Ammon's horn (tissue), 1 donor: ENCODE measurements at places on chromosomes 12 and 14.
A peak's percentile ranks its signal among the peaks of the same experiment; 100 is the strongest.

DNA sequence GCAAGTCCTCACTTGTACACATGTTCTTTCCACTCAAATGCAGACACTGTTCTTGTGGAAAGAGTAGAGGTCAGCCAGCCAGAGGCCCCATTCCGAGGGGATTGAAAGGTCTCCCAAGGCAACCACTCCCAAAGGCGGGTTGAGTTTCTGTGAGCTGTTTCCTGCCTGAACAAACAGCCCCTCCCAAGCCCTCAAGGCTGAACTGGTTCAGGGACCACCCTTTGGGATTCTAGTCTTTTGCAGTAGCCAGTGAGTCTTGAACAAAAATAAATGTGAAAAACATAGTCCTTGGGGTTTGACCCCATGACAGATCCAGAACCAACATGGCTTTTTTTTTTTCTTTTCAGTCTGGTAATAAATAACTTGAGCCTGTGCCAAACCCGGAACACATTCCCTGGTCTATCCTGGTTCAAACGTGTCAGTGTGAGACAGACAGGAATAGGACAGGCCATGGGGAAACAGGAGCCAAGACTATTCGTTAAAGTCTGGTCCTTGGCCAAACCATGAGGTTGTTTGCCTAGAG, 17.6 kb upstream of the STK38L start:
- peak; percentile 27 for DNase-seq

DNA sequence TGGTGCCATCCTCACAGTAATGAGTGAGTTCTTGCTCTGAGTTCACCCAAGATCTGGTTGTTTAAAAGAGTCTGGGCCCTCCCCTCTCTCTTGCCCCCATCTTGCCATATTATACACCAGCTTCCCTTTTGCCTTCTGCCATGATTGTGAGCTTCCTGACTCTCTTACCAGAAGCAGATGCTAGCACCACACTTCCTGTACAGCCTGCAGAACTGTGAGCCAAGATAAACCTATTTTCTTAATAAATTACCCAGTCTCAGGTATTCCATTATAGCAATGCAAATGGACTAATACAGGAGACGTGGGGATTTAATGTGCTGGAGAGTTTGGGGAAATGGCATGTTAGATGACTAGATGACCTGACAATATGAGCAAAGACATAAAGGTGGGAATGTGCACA, 12.8 kb downstream of the SLC4A8 start:
- no peak for DNase-seq

GRCh38 chr12:133106253-133106652, 23.8 kb downstream of the ZNF891 start:
- no peak for DNase-seq

GRCh38 chr12:46898989-46899388, 73.2 kb upstream of the SLC38A4 start:
- no peak for DNase-seq

DNA sequence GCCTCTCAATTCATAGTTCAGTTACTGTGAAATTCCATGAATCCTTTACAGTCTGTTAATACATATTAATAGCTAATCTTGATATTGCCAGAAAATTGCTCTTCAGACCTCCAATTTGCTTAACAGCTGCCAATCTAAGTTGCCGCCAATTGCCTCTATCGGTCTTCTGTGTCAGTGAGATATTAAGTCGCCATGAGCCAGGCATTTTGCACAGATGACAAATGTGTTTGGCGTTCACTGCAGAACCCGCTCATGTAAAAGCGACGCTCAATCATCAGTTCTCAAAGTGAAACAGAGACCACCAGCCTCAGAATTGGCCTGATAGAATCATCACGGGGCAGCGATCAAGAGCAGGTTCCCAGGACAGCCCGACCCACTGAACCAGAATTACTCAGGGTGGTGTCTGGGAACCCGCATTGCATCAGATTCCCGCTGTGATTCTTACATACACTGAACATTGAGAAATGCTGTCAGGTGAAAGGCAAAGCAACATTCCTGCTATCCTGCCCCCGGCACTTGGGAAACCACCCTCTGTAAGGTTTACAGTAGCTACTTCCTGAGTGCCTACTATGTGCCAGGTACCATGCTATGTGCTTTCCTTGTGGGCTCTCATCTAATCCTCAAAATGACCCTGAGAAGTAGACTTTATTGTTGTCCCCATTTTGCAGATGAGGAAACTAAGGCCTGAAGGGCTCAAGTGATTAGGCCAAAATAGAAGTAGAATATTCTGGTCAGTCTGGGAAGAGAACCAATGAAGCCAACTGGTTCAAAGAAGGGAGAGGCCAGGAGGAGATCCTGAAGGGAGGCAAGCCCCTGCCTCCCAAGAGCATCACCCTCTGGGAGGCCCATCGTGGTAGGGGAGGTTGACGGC, 216.4 kb downstream of the SLC41A2 start:
- DNase-seq = no peak

GRCh38 chr12:53720946-53721345, 6.3 kb downstream of the CALCOCO1 start:
- DNase-seq = no peak

DNA sequence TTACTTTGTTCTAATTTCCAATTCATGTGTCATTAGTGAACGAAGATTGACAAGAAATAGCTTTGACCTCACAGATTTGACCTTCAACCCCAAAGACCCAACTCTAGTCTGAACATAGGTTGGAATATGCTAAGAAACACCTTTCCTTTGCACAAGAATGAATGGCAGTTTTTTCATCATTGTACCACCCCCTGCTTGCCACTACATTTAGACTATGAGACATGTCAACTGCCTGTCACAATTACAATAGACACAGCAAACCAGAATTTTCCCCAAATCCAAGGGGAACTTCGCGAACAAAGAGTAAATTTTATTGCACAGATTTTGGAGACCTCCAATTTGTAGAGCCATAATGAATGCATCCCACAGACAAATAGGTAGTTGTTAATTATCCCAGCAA, 535.4 kb downstream of the PRKD1 start:
- no peak for DNase-seq

- no peak for DNase-seq
Measured at GRCh38 chr14:102857444-102857843, 65.0 kb upstream of the AMN start.

- DNase-seq = no peak
Measured at GRCh38 chr14:50823762-50824636, 7.0 kb downstream of the NIN start.

- no peak for DNase-seq
Measured at GRCh38 chr14:84792722-84793410, 737.1 kb upstream of the FLRT2 start.

- peak; percentile 81 for DNase-seq
Measured at GRCh38 chr12:31590642-31591379, at the start of gene DENND5B. Gene DENND5B (minus strand): TSS chr12:31591136. CDS start chr12:31590832, 304 bp downstream.

DNA sequence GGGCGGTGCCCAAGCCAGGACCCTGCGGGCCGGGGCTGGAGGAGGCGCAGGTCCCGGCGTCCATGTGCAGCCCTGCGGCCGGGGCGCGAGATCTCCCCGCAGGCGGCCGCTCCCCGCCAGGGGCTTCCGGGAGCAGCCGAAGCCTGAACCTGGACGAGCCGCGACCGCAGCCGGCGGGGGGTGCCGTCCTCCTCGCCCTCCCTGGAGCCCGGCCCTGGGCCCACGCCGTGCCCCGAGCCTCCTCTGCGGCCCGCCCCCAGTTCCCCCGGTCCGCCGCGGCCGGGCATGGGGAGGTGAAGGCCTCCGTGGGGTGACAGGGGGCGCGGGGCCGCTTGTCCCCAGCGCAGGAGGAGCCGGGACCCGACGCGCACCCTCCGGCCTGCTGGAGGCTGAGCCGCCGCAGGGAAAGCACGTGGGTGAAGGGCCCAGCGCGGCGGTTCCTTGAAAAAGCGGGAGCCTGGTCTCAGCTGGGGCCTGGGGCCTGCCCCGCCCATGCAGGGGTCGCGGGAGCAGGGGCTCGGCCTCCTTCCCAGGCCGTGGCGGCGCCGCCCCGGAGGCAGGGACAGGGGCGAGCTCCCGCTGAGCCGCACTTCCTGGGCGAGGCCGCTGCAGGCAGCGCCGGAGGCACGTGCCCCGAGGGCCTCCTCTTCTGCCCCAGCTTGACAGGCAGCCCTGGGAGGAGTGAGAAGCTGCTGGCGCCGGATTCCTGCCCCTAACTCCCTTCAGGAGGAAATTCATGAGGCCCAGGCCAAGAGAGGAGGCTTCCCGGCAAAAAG, 55.6 kb upstream of the PPP2R5C start:
- DNase-seq = no peak

GRCh38 chr12:64092507-64093196, 129.4 kb downstream of the KICS2 start:
- DNase-seq = no peak

- no peak for DNase-seq
Measured at GRCh38 chr12:4439736-4440135, 5.9 kb downstream of the FGF6 start.

GRCh38 chr14:43894534-43894933, 612.5 kb downstream of the FSCB start:
- DNase-seq = no peak

- no peak for DNase-seq
Measured at GRCh38 chr12:61574339-61574738, 685.9 kb upstream of the USP15 start.

GRCh38 chr12:75765170-75766059, 254.0 kb upstream of the KRR1 start:
- no peak for DNase-seq

DNA sequence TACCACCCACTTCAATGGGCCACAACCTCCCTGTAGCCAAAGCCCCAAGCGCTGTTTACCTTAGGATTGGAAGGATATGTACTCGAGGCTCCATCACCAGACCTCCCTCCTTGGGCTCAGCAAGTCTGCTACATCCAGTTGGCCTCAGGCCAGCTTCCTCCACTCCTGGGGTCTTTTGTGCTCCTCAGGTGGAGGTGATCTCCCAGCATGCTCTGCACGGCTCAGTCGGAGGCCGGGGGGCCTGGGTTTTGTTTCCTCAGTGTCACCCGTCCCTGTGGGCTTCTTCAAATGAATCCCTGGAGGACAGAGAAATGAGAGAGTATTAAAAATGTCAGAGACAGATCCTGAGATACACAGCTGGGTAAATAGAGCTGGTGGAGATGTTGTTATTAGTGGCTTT, 723.1 kb upstream of the TBX3 start:
- no peak for DNase-seq

DNA sequence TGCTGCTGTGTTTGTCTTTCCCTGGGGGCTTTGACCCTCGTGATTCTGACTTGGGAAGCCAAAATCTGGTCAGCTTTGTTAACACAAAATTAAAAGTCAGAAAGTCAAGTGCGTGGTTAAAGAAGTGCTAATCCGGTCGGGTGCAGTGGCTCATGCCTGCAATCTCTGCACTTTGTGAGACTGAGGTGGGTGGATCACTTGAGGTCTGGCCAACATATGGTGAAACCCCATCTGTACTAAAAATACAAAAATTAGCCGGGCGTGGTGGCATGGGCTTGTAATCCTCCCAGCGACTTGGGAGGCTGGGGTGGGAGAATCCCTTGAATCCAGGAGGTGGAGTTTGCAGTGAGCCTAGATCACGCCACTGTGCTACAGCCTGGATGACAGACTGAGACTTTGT, 844.6 kb downstream of the VRK1 start:
- DNase-seq = no peak

DNA sequence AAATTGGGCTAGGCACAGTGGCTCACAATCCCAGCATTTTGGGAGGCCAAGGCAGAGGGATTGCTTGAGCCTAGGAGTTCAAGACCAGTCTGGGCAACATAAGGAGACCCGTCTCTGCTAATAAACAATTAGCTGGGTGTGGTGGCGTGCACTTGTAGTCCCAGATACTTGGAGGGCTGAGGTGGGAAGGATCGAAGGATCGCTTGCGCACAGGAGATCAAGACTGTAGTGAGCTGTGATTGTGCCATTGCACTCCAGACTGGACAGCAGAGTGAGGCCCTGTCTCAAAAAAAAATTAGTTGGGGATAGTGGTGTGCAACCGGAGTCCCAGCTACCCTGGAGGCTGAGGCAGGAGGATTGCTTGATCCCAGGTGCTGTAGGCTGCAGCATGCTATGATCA, 38.7 kb upstream of the BCL7A start:
- DNase-seq = no peak

DNA sequence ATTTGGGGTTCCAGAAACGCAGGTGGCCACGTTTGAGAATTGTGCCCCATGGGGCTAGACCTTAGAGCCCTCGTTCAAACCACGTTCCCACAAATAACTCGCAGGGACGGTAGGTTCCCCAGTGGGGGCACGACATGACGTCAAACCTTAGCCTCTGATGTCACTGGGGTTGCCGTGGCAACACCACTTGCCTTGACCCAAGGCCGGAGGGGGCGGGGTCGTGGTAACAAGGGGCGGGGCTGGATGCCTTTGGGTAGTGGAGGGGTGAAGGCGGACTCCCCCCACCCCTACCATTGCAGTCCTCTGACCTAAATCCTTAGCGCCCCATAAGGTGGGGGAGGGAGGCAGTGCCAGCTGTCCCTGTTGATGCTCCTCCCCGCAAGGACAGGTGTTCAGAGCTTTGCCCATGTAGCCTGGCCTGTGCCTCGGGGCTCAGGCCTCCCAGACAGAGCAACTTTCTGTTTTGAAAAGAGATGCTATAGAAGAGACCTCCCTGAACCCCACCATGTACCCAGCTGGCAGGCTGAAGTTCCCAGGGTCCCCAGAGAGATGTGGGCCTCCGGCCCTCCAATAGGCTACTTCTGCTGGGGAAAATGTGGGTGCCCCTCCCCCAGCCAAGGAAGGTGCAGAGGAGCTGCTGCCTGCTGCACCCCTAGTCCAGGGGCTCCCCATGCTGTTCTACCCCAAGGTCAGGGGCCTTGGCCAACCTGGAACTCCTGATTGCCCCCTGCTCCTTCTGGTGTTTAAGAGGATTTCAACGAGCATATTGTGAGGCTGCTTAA, 1.9 kb downstream of the FAM222A start:
- DNase-seq = no peak

- DNase-seq = no peak
Measured at GRCh38 chr14:105876158-105876557, 349.8 kb downstream of the TMEM121 start.
